NCI-H526 (cell line): ENCODE measurements at places on chromosomes 4 and X.
A peak's percentile ranks its signal among the peaks of the same experiment; 100 is the strongest.

GRCh38 chr4:179662522-179662921 lies 2220.3 kb upstream of the AGA start:
- no peak for DNase-seq

DNA sequence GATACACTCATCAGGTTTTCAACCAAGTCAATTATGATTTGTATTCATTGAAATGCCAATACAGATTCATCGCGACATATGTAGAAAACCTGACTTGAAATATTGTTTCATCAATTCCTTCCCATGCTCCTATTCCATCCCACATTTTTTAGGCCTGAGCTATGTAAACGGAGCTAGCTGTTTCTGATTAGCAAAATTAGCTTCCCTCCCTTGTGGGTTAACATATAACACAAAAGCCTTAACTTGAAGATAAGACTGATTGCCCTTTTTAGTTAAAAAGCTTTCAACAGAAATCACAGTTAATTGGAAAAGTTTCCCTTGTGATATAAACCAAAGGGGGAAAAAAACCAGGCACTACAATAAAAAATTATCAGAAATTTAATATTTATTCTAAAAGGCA lies 32.8 kb upstream of the DCLK2 start:
- DNase-seq, result no peak

DNA sequence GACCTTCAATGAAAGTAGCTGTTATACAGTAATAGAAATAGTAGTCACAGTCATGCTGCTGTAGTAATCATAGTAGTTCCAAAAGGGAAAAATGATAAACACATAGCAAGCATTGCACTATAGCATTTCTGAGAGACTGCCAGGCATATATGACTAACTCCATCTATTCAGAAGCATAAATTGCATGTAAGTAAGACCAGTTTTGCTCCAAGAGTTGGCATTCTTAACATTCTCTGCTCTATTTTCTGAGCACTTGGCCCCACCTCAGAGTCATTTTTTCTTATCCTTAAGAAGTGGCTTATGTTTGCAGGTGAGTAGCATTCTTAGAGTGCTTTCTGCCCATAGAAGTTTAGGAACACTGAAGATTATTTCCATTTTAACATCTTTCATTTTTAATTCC lies 490.3 kb upstream of the TECRL start:
- DNase-seq, result no peak

DNA sequence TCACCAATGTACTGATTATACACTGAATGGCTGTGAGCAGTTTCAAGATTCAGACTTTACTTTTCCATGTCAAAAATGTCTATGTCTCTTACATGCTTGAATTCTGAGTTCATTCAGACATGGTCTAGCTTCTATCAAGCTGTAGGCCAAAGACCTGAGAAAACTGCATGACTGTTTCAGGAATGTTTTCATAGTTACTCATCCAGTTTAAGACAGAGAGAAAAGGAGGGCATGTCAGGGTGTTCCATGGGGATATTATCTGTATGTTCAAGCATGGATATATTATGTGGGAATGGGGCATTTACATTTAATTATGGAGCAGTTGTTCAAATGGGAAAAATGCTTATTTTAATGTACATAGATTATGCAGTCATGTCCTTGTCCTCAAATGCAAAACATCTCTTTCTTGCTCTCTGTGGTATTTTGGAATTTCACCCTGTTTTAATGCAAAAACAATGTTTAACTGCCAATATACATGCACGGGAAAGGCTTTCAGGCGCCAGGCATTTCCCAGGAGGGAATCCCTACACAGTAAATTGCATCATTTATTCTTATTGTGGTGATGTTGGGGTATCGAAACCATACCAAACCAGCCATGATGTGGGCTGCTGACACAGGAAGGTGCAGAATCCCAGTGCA lies 429.1 kb upstream of the INTU start:
- no peak for DNase-seq

DNA sequence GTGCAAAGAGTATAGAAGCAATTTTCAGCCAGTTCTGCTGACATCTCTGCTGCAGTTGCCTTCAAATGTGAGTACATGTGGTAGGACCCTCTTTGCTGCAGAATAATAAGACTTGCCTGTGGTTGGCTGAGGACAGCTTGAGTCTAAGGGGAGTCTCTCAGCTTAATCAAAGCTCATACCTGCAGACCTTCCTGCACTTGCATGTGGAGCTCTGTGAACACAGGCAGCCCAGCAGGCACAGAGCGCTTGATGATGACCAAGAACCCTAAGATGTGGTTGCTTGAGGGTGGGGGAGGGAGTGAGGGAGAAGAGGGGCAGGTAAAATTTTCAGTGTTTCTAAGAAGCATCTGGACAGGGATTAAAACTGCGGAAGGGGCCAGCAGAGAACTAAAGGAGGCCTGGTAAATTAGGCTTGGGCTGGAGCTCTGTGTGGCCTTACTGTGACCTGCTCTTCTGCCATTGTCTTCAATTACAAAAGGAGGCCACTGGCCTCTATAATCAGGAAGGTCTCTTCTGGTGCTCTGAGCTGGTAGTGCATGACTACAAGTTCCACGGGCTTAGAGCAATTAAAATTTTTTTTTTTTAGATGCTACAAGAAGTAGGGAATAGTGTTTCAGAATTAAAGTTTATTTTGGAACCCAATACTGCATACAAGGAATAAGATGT lies 59.9 kb upstream of the CHRNA9 start:
- no peak for DNase-seq

DNA sequence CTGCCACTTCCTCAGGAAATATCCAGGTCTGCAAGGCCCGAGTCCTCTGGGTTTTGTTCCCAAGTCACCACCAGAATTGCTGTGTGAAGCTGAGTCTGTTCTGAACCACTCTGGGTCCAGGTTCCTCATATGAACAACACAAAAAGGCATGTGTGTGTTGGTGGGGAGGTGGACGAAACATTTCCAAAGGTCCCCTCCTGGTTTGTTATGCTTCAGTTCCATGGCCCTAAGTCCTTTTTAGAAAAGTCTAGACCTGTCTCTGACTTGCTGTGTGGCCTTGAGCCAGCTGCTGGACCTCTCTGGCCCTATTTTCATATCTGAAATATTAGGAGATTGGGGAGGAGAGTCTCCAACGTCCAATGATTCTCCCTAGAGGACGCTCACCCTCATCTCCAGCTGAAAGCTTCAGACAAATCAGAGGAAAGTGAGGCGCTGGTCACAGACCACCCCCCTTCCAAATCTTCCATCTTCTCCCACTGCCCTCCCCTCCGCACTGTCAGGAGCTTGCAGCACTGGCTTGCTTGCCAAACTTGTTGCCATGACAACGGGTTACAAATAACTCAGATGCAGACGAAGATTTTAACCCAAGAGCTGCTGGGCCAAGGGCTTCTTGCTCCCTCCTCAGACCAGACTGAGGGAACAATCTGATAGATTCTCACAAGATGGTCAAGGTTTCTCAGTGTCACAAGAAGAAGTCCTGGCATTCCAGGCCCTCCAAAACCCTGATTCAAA lies 64.5 kb downstream of the SMC1A start:
- DNase-seq, result no peak

DNA sequence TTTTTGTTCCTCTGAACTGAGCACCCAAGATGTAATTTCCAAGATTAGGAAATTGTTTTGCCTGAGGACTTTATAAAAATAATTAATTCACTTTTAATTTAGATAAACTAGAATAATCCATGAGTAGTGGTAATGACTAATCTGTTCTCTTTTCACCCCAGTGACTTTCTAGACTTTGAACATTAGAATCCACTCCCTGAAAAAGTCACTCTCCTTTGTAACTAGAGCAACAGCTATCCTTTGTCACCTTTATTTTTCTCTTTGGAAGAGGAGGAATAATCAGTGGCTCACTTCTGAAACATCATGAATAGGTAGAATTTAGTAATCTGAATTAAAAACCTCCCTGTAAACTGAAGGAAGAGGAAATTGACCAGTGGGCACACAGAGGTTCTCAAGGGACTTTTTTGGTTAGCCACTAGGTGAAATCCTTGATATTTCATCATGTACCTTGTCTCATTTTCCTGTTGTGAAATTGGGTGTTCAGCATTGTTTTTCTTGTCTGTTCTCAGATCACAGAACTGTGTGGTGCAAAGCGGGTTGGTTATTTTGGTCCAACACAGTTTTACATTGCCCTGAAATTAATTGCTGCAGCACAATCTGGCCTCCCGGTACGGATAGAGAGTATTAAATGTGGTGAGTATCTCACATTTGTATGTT lies 59.4 kb downstream of the REPS2 start:
- no peak for DNase-seq

DNA sequence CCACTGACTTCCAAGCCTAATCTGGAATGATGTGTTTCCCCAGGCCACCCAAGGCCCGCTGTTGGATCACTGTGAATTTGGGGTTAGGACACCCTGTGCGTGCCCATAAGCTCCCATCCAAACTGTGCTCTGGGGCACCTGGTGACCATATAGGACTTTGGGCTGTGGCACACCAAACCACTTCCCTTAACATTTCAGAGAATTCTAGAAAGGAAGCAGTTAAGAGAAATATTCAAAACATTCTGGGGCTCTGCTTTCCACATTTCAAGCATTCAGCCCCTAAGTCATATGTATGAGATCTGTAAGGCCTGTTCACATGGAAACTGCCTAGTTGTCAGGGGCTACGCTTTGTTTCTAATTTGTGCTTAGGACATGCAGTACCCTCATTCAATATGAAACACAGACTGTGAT lies 14.4 kb downstream of the VGLL1 start:
- DNase-seq, result no peak

- DNase-seq, result no peak
Observed at GRCh38 chr4:89026542-89026941, 30.4 kb downstream of the FAM13A start.

DNA sequence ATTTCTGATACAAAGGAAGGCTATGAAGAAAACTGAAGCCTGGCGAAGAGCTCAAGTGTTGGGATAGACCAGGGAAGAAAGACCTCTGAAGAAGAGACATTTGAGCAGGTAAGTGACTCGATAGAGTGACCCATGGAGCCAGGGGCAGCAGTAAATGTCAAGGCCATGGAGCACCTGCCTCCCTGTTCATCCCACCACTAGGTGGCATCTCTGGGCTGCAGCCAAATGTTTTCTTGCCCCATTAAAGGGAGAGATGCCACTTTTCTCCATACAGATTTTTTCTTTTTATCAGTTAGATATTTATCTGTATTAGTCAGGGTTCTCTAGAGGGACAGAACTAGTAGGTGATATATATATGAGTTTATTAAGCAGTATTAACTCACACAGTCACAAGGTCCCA lies 4.9 kb upstream of the ZNF81 start:
- peak; percentile 66 for DNase-seq

- no peak for DNase-seq
Observed at GRCh38 chr4:24117975-24118374, 228.1 kb upstream of the PPARGC1A start.

- DNase-seq, result no peak
Observed at GRCh38 chr4:679104-679481, 4.8 kb downstream of the MYL5 start.

- DNase-seq, result no peak
Observed at GRCh38 chr4:5463936-5464650, 244.3 kb downstream of the EVC2 start.

DNA sequence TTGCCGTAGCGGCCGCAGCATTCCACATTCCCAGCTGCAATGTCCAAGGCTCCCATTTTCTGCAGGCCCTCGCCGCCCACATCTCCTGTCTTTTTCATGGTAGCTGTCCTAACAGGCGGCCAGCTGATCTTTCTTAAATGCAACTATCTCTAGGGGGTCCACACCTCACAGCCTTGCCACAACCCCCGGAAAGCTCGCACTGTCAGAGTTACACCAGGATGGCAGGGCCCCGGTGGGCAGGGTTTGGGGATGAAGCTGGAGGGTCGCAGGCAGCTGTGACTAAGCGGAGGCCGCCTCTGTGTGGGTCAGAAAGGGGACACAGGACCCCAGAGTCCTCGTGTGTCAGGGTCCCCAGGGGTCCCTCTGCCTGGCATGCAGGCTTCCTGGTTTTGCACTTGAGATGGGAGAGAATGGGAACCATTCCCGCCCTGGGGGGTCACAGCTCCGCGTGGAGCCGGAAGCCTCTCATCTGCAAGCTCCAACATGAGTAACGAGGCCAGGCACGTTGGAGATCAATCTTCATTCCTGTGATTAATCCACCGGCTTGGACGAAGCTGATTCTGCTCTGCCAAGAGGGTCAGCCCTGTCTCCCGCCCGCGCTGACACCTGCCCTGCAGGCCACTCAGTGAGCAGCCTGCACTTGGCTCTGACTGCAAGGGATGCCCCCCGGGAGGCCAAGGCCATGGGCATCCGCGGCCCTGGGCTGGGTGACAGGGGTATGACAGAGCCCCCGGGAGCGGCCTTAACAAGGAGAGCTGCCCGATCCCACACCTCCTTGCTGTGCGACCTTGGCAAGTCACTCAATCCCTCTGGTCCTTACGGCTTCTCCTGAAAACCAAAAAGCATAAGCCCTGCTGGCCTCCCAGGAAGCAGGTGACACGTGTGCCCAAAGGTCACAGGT lies 97.9 kb downstream of the ADRA2C start:
- DNase-seq, result no peak

DNA sequence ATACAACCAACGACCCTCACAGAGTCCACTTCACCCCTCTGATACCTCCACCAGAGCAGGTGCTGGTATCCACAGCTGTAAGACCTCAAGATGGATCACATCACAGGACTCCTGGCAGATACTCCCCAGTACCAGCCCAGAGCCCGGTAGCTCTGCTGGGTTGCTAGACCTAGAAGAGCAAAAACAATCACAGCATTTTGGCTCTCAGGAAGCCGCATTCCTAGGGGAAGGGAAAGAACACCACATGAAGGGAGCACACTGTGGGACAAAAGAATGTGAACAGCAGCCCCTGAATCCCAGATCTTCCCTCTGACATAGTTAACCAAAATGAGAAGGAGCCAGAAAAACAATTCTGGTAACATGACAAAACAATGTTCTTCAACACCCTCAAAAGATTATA lies 303.1 kb upstream of the GRIA3 start:
- no peak for DNase-seq

- DNase-seq, result peak; percentile 38
Observed at GRCh38 chrX:153726286-153727122, 1.8 kb downstream of the ABCD1 start.

GRCh38 chr4:73193155-73193554 lies 65.4 kb downstream of the ANKRD17 start:
- DNase-seq, result no peak

DNA sequence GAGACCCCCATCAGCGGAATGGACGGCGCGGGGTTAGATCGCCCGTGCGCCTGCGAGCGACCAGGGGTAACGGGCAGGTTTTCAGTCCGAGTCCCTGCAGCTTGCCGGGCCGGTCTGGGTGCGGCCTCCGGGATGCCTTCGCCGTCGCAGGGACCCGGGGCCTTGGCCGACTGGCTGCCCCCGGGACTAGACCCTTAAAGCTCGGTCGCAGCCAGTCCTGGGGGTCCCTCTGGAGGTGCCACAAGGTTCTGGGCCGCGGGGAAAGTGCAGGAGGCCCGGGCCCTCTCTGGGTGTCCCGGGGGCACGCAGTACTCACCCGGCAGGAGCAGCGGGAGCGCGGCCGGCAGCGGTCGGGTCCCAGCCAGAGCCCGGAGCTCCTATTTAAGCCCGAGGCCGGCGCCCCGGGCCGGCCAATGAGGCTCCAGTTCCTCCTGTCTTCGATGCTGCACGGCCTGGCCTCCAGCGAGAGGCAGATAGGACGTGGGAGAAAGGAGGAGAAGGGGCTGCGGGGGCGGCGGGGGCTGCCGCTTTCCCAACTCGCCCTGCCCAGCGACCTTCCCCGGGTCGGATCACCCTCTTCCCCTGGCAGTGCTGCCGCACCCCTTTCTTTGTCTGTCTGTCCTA lies at the start of gene SPON2:
Gene SPON2, minus strand, starts transcription at position 356 of the 624 bp plus-strand sequence.
- peak; percentile 42 for DNase-seq

- DNase-seq, result no peak
Observed at GRCh38 chr4:139208404-139208945, 31.5 kb upstream of the ELF2 start.

- no peak for DNase-seq
Observed at GRCh38 chr4:40255393-40256281, 58.8 kb downstream of the RHOH start.
